ENCODE measurements at places on chromosomes 12 and 14.

DNA sequence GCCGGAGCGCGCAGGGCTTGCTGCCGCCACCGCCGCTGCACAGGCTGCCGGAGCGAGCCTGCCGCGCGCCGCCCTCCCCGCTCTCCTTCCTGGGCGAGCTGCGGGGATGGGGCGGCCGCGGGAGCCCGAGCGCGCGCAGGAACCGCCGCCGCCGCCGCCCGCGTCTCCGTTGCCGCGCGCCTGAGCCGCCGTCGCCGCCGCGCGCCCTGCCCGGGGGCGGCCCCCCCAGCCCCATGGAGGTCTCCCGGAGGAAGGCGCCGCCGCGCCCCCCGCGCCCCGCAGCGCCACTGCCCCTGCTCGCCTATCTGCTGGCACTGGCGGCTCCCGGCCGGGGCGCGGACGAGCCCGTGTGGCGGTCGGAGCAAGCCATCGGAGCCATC is 352 bp downstream of the PLXNC1 start:
- no peak for DNase-seq

DNA sequence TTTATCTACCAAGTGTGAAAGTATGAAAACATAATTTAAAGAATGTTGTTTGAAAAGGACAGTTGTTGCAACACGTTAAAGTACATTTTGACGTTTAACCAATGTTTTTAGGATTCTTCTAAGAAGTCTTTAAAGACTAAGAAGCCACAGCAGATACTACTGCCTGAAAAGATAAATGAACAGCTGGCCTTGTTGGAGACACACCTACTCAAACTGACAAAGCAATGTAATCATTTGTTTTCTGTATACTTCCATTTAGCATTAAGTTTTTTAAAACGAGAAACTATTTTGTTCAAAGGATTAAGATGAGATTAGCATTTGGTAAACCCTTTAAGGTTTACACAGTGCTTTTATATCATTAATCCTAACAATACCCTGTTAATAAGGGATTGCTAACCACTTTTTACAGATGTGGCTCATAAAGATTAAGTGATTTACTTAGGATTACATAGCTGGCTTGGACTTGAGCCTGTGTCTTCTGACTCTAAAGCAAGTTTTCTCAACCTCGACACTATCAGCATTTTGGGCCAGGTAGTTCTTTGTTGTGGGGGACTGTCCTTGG is 134.4 kb downstream of the CFAP54 start:
- no peak for DNase-seq

DNA sequence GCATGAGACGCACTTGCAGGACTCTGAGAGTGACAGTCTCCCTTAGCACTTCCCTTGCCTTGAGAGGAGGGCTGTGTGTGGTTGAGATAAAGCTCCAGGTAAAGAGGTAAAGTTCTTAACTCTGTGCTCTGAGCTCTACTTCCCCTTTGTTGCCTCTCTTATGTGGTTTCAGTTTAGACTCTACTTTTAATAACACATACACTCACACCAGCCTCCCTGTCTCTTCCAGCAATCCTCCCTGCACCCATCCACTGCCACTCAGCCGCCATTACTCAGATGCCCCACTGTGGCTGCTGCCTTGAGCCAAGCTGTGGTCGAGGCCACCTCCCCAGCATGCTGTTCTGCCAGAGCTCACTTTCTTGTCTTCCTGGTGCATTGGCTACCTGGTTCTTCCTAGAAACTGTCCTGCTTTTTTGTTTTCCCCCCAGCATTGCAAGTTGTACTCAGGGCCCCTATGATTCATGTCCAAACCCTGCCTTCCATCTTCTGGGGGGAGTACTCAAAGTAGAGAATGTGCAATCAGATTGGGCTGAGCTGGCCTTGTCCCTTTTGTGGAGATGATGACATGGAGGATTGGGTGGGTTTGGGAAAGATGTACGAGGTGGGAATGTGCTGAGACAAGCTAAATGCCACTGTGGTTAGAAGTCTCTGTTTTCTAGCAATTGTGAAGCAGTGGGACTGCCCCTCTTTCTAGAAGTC is 115.5 kb upstream of the PARP11 start:
- no peak for DNase-seq

DNA sequence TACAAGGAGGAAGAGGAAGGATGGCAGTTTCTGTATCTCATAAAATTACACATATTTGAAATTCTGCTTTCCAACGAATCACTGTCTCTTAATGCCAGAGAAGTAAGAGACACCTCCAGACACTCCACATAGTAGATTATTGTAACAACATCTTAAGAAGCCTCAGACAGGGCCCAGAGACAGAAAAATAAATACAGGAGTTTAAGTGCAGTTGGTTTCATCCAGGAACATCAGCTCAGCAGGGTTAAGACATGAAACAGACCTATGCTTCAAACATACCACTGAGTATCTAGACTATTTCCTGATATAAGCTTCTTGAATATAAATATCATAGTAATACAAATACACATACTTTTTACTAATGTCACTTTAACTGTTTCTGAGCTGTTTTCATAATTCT is 290.3 kb downstream of the ADAMTS20 start:
- no peak for DNase-seq

DNA sequence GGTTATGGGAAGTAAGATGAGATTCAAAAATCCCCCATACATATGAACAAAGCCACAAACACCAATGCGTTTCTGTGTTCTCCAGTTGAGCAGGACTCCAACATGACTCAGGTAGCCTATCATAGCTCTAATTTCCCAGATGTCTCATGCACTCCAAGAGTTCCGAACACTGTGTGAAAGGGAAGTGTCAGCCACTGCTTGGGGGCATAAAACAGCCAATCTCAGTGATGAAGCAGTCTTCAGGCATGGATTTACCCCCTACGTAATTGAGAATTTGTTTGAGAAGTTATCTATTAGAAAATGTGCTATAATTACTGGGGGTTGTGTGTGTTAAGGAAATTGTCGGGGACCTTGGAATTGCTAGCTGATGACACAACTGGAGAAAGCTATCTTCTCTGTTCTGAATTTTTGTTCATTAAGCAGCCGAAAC is 153.9 kb upstream of the AVPR1A start:
- DNase-seq = no peak

DNA sequence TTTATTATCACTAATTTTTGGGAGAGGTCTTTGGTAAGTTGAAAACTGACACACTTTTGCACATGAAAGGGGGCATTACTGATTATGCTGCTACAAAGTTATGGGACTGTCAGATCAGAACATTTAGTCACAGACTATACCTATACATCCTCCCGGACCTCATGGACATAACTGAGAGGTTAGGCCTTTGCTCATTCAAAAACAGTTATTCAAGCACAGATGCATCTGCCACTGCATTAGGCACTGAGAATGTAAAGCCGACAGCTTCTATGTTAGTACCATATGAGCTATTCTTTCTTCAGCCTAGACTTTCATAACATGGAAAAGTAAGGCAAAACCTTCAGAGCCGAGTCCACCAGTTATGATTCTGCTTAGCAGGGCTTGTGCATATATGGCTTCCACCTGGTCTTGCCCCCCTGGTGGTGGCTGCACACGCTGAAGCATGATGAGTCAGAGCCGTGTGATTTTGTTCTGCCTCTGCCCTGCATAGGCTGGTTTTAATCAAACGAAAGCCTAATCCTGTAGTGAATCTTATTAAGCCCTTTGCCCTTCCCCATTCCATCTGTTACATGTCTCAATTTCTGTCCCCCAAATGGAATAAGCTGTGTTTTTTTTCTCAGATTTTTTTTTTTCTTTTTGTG is 21.8 kb upstream of the RNU6-8 start:
- no peak for DNase-seq

DNA sequence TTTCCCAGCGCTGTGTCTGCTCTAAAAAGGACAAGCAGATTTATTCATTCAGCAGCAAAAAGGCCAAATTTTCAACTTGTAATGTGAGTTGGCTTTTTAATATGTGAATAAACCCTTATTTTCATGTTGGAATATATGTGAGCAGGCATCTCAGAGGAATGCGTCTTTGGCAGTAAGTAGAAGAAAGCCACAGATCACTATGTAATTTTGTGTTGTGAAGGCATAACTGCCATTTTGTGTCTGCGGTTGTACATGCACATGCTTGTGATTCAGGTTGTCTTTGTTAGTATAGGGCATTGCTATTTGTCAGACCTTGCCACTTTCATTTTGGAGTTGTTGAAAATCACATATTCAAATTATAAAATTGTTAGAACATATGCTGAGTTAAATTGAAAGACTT is 398.8 kb upstream of the RGS6 start:
- DNase-seq = no peak

- no peak for DNase-seq
These were observed 64.7 kb upstream of the GNPNAT1 start for GRCh38 chr14:52856139-52856538.

DNA sequence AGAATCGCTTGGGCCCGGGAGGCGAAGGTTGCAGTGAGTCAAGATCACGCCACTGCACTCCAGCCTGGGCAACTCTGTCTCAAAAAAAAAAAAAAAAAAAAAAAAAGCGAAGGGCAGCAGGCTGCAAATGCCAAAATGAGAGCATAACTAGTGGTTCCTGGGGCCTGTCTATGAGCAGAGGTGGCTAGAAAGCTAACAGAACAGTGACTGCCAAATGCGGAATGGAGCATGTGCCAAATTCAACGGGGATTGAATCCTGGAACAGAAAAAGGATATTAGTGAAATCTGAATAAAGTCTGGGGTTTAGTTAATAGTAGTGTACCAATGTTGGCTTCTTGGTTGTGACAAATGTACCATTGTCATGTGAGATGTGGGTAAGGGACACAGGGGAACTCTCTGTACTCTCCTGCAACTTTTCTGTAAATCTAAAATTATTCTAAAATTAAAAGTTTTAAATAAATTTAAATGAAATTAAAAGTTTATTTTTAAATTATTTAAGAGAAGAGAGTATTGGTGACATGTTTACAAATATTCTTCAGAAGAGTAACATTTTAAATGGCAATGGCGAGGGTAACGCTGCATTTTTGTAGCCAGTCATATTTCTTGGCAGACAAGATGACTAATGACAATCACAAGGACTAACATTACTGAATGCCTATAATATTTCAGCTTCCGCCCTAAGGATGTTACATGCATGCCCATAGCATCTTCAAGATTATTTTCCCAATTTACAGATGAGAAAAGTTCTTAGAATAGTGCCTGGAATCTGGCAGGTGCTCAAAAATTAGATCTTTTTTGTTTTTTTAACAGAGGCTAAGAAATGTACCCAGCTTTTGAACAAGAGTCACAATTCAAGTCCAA is 28.9 kb upstream of the NUDT4 start:
- no peak for DNase-seq

- DNase-seq = no peak
These were observed 125.8 kb downstream of the NCOR2 start for GRCh38 chr12:124441443-124442194.

DNA sequence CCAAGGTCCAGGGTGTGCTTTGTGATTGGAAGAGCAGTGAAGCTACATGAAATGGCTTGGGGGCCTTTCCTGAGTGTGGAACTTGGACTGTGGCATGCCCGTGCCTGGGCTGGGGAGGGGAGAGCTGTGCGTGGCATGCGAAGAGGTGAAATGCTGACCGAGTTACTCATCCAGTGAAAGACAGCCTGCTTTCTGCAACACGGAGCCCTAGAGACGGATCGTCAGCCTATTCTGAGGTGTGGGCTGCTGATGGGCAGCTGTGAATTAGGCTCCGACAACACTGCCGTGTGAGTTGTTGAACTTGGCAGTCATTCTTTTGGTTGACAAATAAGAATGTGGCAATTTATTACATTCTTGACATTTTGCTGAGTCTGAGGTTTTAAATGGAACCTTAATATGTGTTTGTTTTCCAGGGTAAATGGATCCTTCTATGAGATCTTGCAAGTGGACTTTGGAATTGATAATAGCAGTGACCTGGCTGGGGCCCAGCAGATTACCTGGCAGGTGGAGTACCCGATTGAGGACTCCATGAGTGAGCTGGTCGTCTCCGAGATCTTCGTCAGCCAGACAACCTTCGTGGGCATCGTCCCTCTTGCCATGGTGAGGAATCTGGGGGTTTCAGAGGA is 453.9 kb downstream of the AACS start:
- no peak for DNase-seq

- no peak for DNase-seq
These were observed 880.1 kb upstream of the FBXO33 start for GRCh38 chr14:40312296-40312695.

- no peak for DNase-seq
These were observed 58.7 kb upstream of the TSPAN9 start for GRCh38 chr12:3018284-3019004.

DNA sequence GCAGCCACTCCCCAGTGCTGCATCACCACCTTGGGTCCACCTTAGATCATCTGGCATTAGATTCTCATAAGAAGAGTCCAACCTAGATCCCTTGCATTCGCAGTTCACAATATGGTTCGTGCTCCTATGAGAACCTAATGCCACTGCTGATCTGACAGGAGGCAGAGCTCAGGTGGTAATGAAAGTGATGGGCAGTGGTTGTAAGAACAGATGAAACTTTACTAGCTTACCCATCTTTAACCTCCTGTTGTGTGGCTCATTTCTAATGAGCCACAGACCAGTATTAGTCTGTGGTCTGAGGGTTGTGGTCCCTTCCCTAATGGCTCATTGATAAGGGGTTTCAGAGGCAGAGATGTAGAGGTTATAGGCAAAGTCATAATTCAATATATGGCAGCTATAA is 615.9 kb upstream of the MIS18BP1 start:
- no peak for DNase-seq

DNA sequence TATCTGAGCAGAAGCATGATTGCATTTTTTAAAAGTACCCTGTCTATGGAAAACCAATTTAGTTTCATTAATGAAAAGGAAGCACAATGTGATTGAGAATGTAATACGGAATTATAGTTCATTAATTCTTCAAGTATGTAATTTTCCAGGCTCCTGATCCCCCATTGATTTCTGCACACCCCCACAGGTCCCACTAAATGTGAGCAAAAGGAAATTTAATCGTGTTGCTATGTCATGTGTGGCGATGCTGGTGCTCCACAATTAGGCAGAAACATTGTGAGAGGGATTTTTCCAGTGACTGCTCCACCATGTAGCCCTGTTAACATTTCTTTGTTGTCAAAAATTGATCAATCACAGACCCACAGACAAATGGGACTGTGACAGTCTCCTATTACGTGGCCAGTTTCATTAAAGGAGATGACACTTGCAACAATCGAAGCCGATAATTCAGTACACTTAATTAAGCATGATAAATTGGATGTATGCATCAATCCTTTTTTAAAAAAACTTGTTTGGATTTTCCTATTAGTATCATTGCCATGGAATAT is 306.0 kb downstream of the NELL2 start:
- no peak for DNase-seq

- DNase-seq = no peak
These were observed 14.1 kb downstream of the CYP46A1 start for GRCh38 chr14:99698236-99698635.

GRCh38 chr12:13167906-13168305 is 28.6 kb upstream of the EMP1 start:
- no peak for DNase-seq

- DNase-seq = no peak
These were observed 211.2 kb upstream of the AVPR1A start for GRCh38 chr12:63362166-63362565.
